Left colon (tissue), 2 donors: ENCODE measurements at places on chromosomes 2 and 18. TPM values are rescaled to one million over a fixed set of nuclear protein-coding genes. Genes with fewer than 3 reads are reported as not detected.

DNA sequence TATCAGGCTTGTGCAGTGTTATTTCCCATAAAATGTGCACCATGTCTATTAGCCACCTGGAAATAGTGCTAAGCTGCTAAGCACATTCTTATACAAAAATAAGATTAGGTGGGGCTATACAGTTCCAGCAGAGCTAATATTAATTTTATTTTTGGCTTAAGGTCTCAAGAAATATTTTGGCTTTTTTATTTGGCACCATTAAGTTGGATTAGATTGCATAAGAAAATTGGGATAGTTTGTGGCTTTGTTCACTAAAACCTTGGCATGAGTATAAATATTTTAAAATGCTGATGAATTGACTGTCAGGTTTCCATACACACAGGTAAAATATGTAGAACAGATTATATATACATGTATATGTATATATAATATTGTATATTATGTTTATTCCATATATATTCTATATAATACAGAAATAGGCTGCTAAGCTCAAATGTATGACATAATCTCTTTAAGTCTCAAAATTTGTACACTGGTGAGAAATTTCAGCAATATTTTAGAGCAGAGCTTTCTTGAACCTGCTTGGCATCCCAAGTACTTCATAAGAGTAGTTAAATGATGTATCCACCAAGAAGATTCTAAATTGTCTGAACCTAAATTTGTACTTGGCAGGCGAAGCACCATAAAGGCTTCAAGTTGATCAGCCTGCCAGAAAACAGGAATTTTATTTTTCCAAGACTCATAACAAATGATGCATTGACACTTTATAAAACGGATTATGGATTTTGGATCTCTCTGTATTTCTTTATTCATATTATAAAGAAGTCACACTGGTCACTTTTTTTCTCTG, 32.6 kb downstream of the CCDC102B start:
- DNase-seq = no peak

DNA sequence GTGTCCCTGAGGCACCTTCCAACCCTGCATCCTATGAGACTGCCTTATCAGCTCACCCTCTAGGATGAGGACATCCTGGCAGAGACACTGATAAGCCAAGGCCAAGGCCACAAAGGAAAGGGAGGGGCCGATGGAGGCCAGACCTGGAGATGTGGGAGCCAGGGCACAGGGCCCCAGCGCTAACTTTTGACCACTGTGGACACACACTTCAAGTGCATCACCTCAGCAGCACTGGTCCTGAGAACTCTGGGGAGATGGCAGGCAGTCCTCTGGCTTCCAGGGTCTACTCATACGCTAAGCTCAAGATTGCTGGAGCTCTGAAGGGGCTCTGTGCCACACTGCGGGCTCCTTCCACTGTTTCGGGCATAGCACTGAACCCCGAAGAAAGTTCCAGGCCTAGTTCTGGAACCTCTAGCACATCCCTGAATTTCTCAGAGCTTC, 100.2 kb upstream of the ID2 start:
- no peak for DNase-seq

- no peak for DNase-seq
These were observed 111.9 kb downstream of the C1D start for GRCh38 chr2:67950919-67951318.

OSR1 gene
- 1.3 TPM for total RNA-seq

SH3BP4 gene
- 26.0 TPM for total RNA-seq

SLC5A7 gene
- not detected for total RNA-seq

LIMS3 gene
- 1.3 TPM for total RNA-seq

LINC00305 gene
- not detected for total RNA-seq
